ENCODE measurements at places on chromosomes 5 and 9.
A peak's percentile ranks its signal among the peaks of the same experiment; 100 is the strongest.

- DNase-seq = no peak
Observed at GRCh38 chr5:2675548-2675947, 75.9 kb downstream of the IRX2 start.

DNA sequence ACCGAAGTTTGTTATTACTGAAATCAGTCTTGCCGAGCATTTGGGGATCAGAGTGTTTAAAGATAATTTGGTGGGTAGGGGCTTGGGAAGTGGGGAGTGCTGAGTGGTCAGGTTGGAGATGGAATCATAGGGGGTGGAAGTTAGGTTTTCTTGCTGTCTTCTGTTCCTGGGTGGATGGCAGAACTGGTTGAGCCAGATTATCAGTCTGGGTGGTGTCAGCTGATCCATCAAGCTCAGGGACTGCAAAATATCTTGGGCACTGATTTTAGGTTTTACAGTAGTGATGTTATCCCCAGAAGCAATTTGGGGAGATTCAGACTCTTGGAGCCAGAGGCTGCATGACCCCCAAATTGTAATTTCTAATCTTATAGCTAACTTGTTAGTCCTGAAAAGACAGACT is 5.4 kb upstream of the ANKRD31 start:
- no peak for DNase-seq

DNA sequence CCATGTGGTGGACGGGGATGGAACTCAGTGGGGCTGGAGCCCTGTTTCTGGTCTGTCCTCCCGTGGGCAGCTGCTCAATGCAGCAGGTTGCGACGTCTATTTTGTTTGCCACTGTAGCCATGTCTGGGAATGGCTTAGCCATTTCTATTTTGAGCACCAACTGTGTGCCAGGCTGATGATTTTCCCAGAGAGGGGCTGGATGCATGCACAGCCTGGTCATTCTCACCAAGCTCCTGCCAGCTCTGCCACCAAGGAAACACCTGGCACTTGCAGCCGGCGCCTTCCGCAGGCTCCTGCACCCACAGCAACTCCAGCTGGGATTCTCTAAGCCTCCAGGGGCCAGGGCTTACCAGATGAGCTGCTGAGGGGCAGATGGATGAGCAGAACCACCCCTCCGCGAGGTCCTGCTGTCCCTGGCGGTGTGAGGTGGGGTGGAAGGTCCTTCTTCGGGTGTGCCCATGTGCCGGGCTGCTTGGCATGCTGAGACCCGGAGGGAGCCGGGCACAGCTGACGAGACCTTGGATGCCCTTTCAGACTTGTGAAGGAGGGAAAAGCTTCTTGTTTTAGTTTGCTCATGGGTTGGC is 151.2 kb downstream of the RXRA start:
- no peak for DNase-seq

DNA sequence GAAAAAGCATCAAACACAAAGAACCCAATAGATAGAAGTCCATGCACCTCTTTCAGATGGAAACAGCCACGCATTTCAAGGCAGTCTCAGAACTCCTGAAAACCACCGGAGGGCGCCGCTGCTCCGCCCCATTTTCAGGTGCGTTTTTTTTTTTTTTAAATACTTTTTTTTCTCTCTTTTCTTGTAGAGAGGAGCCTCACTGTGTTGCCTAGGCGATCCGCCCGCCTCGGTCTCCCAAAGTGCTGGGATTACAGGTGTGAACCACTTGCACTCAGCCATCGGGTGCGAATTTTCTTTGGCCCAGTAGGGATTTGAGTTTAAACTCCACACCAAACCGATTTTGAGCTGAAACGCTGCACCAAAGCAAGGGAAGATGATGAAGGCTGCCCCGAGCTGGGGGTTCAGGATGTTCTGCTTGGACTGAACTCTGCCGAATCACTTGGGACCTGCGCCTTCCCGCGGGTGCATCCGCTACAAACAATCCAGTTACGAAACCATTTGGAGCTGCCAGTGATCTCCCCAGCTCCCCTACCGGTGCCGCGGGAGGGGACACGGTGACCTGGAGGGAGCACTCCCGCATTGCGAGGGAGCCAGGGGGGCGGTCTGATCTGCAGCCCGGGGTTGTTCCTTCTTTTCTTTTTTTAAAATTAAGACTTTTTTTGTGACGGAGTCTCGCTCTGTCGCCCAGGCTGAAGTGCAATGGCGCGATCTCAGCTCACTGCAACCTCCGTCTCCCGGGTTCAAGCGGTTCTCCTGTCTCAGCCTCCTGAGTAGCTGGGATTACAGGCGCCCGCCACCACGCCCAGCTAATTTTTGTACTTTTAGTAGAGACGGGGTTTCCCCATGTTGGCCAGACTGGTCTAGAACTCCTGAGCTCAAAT is 1.4 kb downstream of the PTGR1 start:
- peak; percentile 66 for DNase-seq

DNA sequence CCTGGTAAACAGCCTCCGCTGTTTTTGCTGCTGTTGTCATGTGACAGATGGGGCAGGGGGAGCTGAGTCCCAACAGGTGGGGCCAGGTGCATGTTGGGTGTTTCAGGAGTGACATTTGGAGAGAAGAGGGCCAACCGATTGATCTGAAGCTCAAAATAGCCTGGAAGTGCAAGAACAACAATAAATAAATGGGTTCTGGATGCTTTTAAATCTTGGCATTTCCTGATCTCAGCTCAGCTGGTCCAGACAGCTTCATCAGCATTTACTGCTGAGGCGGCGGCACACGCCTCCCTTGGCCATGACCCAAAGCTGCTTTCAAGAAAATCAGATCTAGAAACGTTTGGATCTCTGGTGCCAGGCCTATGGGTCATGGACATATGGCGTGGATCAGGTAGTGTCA is 70.5 kb downstream of the PPARGC1B start:
- DNase-seq = no peak

- DNase-seq = no peak
Observed at GRCh38 chr5:110099572-110099971, 409.8 kb downstream of the MAN2A1 start.

- peak; percentile 48 for DNase-seq
Observed at GRCh38 chr9:133514460-133515239, 10.1 kb downstream of the MYMK start.

DNA sequence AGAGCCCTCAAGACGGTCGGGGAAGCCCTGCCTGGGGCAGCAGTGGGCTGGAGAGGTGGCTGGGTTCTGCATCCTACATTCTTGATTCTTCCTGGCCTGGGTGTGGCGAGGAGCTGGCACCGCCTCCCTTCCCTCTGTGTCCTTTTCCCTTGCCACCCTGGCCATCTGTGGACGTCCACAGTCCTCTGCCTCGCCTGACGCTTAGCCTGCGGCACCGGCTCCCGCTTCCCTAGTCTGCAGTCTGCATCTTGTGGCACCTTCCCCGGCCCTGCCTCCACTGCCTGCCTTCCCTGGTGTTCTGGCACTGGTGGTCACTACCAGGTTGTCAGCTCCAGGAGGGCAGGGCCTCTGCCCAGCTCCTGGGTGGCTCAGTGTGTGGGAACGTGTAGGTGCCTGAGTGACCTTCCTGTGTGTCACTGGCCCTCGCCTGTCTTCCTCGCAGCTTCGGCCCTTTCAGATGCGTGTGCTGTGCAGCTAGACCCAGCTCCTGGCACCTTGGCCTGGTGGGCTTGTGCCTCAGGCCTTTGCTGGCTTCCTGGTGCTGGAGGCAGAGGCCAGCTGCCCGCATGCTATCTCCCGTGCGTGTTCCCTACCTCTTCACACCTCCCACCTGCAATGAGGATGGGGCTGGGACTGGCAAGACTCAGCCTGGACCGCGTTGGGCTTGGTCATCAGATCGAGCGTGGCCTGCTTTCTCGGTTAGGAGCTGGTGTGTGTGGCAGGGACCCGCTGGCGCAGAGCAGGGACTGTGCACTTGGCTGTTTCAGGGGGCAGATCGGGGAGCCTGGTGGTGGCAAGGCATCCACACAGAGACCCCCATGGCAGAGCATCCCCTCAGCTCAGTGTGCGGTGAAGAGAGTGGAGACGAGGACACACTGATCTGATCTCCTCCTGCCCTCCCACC is 20.9 kb downstream of the TRAF2 start:
- DNase-seq = no peak

GRCh38 chr5:77947041-77947428 is 170.9 kb upstream of the TBCA start:
- DNase-seq = no peak

DNA sequence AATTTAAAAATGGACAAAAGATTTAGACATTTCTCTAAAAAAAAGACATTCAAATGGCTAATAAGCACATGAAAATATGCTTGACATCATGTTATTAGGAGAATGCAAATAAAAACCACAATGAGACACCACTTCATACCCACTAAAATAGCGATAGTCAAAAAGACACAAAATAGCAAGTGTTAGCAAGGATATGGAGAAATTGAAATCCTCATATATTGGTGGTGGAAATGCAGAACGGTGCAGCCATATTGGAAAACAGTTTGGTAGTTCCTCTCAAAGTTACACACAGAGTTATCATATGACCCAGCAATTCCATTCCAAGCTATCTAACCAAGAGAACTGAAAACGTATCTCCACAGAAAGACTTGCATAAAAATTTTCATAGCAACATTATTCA is 227.5 kb upstream of the TRIM32 start:
- DNase-seq = no peak

GRCh38 chr5:58918021-58918729 is 335.3 kb downstream of the RAB3C start:
- DNase-seq = no peak

DNA sequence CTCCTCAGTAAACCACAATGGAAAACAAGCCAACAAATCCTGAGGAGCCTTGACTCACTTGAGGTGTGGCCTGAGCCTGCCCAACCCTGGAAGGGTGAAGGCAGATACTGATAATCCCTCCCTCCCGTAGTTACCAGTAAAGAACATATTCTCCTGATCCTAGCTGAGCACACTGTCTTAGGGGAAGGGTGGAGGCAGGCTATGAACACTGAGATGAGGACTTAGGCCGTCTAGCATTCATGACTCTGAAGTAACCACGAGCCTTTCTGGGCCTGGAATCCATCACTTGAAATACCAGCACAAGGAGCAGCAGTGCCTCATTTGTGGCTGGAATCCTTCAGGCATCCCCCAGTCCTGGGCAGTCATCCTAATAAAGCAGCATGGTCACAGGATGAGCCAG is 124.5 kb upstream of the PRLR start:
- DNase-seq = no peak

DNA sequence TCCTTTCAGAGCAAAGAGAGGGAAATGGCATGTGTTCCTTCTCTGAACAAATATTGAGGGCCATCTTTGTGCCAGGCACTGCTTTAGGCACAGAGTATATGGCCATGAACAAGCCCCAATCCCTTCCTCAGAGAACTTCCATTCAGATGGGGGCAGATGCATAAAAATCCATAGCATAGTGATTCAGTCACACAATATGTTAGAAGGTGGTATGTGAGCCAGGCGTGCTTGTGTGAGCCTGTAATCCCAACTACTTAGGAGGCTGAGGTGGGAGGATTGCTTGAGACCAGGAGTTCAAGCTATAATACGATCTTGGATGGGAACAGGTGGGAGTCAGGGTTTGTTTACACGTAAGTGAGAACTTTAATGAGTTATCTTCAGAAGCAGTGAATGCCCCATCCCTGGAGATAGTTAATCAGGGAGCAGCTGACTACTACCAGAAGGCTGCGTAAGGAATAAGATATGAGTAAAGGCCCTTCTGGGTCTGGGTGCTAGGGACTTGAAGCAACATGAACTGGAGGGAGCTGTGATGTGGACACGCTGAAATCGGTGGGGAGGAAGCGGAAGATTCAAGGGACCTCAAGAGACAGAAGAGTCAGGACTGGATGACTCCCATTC is 27.1 kb downstream of the NANS start:
- DNase-seq = no peak

DNA sequence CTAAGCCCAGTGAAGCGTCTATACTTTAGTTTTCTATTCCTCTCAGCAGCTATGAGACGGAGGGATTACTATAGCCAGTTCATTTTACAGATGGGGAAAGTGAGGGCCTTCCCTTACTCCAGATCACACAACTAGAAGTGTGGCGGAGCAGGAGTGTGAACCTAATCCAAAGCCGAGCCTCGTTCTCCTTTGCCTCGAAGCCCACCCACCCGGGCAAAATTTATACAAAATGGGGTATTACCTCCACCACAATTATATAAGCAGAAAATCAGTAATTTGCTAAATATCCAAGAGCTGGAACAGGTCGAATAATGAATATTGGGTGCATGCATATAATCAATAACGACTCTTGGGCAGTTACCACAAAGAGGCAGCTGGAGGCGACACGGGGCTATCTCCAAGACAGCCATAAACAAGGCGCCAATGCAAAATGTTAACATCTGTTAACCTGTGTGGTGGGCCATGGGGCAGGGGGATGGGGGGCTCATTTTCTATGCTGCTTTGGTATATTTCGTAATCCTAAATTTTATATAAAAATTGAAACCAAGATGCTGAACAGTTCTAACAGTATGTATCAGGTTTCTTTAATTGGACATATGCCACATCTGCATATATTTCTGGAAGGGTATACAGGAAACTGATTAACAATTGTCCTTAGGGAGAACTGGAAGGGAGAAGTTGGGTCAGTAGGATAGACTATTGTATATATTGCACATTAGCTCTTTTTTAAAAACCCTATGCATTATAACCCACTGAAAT is 1.2 kb upstream of the RNF44 start:
- no peak for DNase-seq

DNA sequence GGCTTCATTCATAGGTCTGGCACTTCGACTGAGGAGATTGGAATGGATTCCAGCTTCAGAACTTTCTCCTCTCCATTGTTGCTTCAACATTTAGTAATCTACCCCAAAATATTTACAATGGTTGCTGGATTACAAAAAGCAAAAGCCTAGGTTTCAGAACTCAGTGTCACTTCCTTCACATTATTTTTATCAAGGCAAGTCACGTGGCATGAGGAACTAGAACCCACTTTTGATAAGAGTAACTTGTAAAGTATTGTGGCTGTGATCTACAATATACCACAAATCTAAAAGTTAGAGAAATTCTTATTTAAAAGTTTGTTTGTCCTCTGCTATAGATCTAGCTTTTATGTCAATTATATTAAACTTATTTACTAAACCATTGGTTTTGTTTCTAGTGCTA is 39.7 kb upstream of the ANKDD1B start:
- DNase-seq = no peak

- no peak for DNase-seq
Observed at GRCh38 chr9:17846948-17847655, 268.2 kb downstream of the SH3GL2 start.

DNA sequence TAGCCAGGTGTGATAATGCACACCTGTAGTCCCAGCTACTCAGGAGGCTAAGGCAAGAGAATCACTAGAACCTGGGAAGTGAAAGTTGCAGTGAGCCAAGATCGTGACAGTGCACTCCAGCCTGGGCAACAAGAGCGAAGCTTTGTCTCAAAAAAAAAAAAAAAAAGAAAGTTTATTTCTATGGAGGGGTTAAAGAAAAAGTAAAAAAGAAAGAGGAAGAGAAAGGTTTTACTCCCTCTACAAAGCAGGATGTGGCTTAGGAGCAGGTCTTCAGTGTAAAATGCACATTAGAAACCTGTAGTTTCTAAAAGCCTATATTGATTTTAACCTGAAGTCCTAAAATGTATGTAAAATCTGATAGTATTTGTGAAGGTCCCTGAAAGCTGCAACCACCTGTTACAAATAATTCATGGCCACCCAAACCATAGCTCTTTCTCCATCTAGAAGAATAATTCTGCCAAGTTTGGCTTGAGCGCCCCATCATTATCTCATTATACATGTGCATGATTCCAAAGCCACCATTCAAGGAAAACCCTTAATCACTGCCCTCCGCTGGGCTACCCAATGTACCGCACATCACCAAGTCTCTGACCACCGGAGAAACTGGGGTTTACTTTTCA is 3.4 kb downstream of the FNBP1 start:
- DNase-seq = no peak

- no peak for DNase-seq
Observed at GRCh38 chr9:124635285-124635684, 128.1 kb upstream of the NR5A1 start.
